ENCODE measurements at places on chromosomes 7 and 10. TPM values are rescaled to one million over a fixed set of nuclear protein-coding genes. Genes with fewer than 3 reads are reported as not detected.
A peak's percentile ranks its signal among the peaks of the same experiment; 100 is the strongest.

SUN1 gene
- total RNA-seq: 89.9 TPM

GRCh38 chr10:53601260-53601875, 828.8 kb upstream of the MBL2 start:
- DNase-seq: peak; percentile 10

GRCh38 chr7:7395785-7396184, 139.9 kb downstream of the COL28A1 start:
- DNase-seq: no peak

OIT3 gene
- total RNA-seq: not detected

YWHAG gene
- total RNA-seq: 80.4 TPM

DNA sequence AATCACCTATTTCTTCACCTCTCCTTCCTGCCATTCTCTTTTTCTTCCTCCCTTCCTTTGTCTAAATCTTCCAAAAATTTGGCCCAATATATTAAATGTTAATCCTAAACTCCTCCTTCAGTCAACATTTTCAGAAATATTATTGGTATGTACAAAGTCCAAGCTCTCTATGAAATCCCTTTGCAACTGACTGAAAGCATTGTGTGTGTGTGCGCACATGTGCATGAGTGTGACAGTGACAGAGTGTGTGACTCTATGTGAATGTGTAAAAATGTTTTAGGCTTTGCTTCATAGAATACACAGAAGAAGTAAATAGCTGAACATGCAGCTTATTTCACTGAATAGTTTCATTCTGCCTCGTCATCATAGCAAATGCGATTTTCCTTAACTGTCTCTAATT, 7.0 kb downstream of the GPAM start:
- DNase-seq: no peak

DNA sequence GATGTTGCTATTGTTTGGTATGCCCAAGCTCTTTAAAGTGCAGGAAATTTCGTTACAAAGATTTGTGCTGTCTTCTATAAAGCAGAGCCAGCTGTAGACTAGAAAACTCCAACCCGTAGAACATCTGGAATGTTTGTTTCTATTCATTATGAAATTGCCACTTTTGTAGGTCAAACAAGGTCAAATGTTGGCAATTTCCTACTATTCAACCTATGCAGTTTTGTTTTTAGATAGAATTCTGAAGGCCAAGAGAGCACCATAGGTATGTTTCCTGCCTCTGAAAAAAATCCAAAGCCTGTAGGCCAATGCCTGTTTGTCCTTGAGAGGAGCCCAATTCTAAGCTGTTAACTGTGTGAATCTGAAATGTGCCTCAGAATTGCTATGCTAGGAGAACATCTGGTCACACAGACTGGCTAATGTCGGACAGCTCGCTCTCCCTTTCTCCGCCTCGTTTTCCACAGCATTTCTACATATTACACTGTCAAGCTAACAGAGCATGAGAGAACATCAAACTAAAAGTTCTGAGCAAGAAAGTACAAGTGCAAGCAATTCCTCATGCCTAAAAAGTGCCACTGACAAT, 267.2 kb upstream of the LRGUK start:
- DNase-seq: no peak

Measured in RPMI7951 (cell line).